ENCODE measurements at places on chromosomes 2 and 18.

GRCh38 chr18:2537296-2537695, 34.0 kb downstream of the METTL4 start:
- no peak for DNase-seq

- no peak for DNase-seq
Measured at GRCh38 chr18:25842665-25843064, 247.7 kb downstream of the SS18 start.

DNA sequence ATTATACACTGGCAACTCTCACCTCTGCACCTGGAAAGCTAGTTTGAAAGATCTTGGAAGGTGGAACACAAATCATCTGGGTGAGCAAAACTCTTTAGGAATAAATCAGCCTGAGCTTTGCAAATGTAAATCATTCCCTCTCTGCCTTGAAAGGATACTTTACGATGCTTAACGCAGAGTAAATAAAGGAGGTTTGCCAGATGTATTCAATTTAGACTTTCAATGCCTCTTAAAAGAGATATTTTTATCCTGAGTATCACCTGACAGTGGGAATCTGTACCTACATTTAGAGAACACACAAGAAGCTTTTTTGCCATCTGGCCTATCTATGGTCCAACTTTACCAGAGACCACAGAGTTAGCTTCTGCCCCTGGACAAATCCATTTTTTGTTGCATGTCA, 983.2 kb upstream of the CDH2 start:
- no peak for DNase-seq

DNA sequence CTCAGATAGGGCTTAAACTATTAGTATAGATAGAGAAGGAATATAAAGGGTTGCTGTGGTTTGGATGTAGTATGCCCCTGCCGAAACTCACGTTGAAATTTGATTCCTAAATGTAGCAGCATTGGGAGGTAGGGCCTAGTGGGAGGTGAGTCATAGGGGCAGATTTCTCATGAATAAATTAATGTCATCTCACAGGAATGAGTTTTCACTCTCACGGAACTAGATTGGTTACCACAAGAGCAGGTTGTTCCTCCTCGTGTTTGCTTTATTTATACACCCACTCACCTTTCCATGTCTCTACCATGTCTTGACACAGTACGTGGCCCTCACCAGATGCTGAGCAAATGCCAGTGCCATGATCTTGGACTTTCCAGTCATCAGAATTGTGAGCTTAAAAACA, 218.2 kb downstream of the RBM43 start:
- DNase-seq, result no peak

DNA sequence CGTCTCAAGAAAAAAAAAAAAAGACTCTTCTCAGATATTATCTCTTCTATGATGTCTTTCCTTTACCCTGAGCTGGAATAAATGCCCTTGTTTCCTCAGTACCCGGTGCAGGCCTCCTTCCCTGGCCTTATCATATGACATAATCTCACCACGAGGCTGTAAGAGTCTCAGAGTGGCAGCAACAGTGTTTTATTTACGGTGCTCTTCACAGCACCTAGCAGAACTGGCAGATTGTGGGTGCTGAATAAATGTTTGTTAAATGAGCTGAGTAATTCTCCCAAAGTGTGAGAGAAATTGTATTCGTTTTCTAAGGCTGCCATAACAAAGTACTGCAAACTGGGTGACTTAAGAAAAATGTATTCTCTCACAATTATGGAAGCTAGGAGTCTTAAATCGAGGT, 82.8 kb upstream of the CD28 start:
- DNase-seq, result no peak

GRCh38 chr2:10933700-10934225, 22.0 kb downstream of the KCNF1 start:
- DNase-seq, result no peak

GRCh38 chr2:48346124-48346536, 183.8 kb upstream of the STON1 start:
- no peak for DNase-seq

DNA sequence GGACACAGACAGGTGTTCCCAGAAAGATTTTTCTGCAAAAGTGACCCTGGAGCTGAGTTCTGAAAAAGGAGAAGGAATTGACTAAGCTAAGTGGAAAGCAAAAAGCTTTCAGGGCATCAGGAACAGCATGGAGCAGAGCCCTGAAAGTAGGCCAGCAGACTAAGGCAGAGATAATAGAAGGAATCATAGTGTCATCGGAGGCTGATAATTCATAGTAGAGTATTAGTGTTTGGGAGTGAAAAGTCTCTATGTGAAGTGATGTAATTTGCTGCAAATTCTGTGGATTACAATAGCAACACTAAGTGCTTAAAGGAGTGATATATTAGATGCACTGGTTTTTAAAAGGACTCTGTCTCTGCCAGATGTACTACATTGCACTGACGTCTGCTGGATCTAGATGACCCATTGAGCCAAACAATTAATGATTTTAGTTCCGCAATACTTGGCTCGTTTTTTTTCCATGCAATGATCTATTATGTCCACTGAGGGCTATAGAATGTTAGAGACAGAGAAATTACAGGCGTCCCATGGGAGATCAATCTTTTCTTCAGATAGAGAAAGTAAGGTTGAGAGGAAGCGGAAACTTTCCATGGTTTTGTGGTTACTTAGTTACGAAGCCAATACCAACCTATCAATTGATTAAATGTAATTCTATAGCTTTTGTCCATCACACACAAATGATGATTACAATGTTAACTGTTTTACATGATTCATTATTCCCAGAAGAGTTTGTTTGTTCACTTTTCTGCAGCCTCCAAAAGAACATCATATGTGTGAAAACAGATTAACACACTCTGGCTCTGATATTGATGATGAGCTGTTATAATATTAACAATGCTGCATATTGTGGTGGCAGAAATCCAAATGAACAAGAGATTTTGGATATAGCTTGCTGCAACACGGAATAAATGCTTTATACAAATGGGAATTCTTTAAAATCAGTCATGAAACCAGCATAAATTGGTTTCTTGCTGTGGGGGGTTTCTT, 143.7 kb downstream of the MC4R start:
- no peak for DNase-seq

DNA sequence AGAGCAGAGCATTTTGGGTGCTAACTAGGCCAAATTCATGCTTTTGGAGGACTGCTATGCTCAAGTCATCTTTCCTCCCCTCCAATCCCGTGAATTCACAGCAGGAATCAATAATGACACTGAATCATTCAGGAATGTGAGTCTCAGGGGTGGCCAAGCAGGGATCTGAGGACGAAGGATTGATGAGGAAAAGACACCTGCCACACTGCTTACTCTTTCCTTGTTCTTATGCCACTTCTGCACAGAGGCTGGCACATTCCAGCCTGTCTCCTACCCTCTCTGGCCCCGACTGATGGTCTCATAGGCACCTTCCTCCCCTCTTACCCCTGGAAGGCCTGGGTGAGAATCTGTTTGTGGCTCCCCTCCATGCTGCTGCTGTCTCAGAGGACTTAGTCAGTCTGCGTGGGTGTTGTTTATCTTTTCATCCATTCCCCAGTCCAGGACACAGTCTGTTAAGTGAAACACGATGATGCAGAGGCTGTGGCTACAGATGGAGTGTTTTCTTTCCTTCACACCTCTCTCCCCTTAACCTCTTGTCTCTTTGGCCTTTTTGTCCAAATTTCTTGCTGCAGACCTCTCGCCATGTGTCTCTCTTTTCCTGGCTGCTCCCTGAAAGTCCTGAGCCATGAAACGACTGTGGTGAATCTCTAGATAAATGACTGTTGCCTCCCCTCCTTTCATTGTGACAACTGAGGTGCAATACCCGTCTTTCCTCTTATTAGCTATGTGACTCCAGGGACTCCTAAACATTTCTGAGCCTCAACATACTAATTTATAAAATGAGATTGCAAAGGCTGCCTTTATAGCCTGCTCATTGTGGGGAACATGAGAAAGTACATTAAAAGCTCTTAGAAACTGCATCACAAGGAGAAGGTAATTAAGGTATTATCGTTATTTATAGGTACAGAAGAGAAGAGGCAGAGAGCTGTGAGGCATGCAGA, 86.9 kb downstream of the RDH14 start:
- peak; percentile 18 for DNase-seq

- no peak for DNase-seq
Measured at GRCh38 chr2:3598912-3599854, 4.3 kb downstream of the COLEC11 start.

DNA sequence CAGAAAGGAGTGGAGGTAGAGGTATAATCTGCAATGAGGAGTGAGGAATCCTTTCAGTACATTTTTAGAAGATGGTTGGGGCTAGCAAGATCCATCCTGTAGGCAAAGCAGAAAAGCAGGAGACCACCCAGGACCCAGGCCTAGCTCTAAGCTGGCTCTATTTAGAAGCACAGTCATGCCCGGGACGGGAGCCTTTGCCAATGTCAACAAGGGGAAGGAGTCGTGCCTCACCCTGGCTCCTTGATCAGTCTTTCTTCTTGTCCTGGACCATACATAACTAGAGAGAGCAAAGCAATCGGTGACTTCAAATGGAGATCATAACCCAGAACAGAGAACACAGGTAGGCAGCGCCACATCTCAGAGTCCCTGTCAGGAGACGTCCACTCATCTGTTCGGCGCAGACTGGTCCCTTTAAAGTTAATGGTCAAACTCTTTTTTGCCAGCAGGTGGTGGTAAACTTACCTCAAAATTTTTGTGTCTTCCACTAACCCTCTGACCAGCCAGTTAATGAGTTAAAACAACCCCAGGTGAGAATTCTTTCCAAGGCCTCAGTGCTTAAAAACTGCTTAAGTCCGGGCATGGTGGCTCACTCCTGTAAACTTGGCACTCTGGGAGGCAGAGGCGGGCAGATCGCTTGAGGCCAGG, 8.0 kb downstream of the MC5R start:
- DNase-seq, result no peak

DNA sequence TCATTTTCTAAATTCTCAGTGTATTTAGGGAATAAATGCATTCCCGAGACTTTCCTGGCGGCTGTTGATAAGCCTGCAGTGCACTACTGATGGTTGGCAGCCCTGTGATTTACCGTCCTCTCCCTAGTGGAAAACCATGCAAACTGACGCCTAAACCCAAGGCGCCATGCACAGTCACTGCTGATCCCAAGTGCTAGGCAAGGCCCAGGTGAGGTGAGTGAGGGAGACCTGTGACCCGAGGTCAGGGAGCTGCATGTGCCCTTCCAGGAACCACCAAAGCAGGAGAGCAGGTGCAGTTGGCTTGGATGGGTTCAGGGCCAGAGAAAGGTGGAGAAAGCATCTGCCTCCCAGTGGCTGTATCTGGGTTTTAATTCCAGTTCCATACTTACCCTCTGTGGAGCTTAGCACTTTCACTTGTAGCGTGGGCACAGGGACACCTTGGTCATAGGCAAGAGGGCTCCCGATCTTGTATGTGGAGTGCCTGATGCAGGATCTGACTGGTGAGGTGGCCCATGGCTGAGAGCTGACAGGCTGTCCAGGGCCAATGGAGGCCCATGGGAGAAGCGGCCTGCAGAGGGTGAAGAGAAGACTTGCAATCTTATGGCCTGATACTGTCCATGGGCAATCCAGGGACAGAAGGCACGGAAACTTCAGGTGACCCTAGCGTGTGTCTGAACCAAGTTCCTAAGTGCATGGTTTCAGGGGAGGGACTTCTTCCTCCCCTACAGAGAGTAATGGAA, 131.3 kb downstream of the SH3RF3 start:
- no peak for DNase-seq

DNA sequence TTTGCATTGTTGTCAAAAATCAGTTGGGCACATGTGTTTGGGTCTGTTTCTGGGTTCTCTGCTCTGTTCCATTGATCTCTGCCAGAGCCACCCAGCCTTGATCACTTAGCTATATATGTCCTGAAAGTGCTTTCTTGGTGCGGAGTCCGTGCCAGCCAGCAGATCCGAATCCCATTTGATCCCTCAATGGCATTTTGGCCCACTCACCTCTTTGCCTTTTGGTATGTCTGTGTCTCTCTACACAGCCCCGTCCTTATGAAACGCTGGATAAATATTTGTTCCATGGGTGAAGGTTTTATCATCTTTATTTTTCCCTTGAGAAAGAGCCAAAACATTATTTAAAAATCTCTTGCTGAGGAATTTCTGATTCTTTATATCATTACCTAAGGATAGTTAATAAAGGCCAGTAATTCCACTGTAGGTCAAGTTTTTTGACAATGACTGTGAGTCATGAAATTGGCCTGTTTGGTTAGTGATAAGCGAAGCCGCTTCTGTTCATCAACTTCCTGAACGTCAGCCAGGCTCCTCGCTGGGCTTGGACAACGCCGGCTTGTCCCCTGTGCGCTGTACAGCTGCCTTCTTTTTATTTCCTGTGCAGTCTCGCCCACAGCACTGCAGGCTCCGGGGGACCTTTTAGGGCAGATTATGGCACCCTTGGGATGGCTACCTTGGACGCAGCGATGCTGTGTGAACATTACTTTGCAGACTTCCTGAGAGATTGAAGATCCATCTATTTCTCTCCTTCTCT, 24.9 kb downstream of the MTCL1 start:
- peak; percentile 38 for DNase-seq

GRCh38 chr2:30231996-30232800, 864 bp downstream of the LBH start:
- DNase-seq, result no peak

DNA sequence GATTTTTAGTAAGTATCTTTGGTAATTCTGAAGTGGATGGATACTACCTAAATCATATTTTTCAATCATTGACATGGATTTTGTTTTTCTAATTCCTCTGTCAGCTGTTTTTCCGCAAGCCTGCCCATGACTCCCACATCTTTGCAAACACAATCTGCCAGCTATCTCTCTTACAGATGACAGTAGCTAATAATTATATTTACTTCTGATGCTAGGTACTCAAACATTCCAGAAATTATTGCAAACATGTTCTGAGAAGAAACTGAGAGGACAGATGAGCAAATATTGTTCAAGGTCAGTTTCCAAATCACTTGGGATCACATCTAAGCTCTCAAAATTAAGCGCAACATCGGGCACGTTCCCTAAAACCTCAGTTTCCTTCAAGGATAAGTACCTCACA, 270.0 kb upstream of the CDH19 start:
- DNase-seq, result no peak

DNA sequence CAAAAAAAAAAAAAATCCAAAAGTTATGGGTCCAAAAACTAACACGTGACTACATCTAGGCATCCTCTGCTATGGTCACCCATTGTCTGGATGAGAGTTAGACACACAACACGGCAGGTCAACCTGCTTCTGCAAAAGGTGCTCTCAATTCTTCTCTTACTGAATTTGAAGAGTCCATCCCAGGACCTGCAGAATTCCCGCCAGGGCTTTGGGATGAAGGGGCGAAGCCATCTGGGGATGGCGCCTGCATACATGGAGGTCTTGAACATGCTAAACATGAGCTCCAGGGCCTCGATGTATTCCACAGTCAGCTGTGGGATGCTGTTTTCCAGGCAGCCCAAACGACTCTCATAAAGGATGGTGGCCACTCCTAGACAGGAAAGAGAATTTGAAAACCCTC, 19.1 kb downstream of the CYP27C1 start:
- DNase-seq, result no peak
